Stimulated activated CD4-positive, alpha-beta T cell treated with anti-CD3 and anti-CD28 coated beads, Interleukin-12 subunit alpha, Interleukin-12 subunit beta, amount 100 ng/mL, for 48 hours (primary cell): ENCODE measurements at places on chromosomes 13 and 19.
A peak's percentile ranks its signal among the peaks of the same experiment; 100 is the strongest.

GRCh38 chr13:106738186-106738678 lies 170.3 kb upstream of the ARGLU1 start:
- DNase-seq: no peak

GRCh38 chr19:55345101-55345817 lies 5.6 kb downstream of the KMT5C start:
- no peak for DNase-seq

DNA sequence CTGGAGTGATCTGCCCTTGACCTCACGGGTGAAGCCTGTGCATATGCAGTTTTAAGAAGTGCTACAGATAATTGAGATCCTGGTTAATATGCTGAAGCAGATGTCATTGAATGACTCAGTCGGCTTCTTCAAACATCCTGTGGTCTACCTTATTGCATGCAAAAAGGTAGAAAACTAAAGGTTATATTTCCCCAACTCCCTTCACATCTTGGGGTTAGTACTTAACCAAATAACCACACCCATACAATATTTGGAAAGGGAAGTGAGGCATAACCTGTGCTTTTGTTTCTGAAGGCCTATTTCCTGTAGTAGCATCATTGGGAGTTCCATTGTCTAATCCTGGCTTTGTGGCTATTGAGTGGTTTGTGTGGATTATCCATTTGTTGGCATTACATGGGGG lies 58.3 kb downstream of the RAP2A start:
- DNase-seq: no peak

- DNase-seq: no peak
Observed at GRCh38 chr13:34437873-34438272, 504.2 kb upstream of the NBEA start.

- no peak for DNase-seq
Observed at GRCh38 chr13:28325022-28325421, 169.9 kb downstream of the FLT1 start.

DNA sequence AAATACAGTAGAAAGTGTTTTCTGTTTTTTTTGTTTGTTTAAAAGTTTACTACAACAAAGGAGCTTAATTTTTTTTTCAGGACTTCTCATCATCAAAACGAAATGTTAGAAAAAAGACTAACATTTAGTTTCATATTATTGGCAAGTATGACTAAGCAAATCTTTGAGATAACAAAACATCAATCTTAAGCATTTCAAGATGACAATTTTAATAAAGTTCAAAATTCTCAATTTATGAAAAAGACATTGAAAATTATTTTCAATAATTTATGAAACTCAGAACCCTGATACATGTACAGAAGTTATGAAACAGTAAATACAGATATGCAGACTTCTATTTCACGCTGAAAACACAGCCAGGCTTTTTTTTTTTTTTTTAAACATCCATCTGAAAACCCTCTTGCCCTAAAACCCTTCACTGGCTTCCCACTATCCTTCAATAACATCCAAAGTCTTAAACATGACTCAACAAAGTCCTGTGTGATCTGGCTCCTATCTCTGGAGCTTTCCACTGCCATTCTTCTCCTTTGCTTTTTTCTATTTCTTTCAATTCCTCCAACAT lies 3.9 kb downstream of the RBM26 start:
- DNase-seq: no peak

- no peak for DNase-seq
Observed at GRCh38 chr19:29761575-29762232, 46.6 kb upstream of the C19orf12 start.

GRCh38 chr19:51247972-51248590 lies 2.8 kb upstream of the SIGLECL1 start:
- DNase-seq: no peak

DNA sequence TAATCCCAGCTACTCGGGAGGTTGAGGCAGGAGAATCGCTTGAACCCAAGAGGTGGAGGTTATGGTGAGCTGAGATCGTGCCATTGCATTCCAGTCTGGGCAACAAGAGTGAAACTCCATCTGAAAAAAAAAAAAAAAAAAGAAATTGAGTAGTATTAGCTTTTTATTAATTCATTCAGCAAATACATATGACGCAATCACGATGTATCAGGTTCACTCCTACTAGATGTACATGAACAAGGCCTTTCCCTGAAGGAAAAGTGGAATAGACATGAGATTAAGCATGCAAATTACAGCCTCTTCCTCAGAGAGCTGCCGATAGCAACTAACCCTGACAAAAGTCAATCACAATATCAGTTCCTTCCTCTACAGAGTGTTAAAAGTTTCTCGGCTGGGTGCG lies 9.2 kb upstream of the TPT1 start:
- DNase-seq: no peak

DNA sequence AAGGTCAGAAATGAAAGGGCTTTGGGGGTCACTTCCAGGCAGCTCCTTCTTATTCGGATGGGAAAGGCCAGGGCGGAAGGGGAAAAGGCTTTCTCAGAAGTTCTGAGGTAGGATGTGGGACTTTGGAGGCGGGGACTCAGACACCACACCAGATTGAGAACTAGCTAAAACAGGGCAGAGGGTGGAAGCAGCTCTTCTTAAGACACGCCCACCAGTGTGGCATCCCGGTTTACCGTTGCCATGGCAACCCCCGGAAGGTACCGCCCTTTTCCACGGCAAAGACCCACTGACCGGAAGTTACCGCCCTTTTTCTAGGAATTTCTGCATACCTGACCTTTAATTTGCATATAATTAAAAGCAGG lies 3.8 kb upstream of the LILRA5 start:
- DNase-seq: no peak

DNA sequence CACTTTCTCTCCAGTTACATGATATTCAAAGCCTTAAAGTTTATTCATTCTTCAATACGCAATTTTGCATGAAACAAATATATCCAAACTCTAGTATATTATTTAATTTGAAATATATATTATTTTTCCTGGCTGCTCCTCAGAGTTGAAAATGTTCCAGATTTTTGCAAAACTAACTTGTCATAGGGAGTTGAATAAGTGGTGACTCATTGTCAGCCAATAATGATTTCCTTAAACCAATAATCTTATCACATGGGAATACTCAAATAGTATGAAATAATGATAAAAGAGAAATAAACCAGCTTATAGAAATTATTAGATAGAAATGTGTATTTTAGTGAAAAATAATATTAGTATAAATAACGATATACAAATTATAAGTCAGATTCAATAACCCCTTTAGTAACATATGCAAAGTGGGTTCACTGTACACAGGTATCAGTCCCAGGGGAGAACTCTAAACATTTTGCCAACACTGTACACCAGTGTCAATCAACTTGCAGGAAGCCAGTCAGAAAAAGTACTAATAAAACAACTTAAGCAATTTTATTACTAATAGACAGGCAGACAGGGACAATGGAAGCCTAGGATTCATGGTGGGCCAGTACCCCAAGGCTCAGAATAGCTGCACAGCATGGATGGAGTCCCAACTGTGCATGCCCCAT lies 222.6 kb upstream of the KLHL1 start:
- DNase-seq: no peak

- no peak for DNase-seq
Observed at GRCh38 chr13:99258946-99259345, 767 bp upstream of the GPR18 start.

- no peak for DNase-seq
Observed at GRCh38 chr13:114311908-114312307, 2.4 kb upstream of the CHAMP1 start.

DNA sequence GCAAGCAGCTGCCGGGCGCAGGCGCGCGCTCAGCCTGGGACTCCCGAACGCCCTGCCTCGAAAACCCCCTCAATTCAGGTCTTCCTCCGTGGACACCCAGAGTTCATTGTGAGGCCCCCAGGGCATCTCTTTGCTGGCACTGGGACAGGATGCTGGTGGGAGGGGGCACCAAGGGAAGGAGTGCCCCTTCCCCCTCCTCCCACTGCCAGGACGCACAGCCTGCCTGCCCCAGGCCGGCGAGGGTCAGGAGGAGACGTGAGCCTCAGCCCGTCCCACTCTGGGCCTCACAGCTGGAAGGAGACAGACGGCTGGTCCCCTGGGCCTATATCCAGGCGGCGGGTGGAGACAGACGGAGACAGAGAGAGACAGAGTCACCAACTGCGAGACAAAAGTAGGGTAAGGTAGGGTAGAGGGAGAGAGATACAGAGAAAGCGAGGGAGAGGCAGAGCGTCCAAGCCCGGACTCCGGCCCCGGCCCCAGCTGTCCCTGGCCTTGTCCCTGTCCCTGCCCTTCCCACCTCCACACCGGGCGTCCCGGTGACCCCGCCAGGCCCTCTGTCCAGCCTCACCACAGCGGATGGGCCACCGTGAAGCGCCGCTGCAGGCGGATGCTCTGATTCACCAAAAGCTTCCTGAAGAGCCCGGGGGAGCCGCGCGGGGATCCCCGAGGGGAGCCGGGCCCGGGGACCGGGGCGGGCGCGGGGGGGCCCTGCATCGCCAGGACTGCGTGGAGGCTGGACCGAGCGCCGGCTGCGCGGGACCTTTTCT lies at the start of gene PDE4C:
Gene PDE4C, minus strand, starts transcription at position 737 of the 767 bp plus-strand sequence. Its CDS starts 23 bp downstream, at position 714.
- no peak for DNase-seq

- DNase-seq: peak; percentile 14
Observed at GRCh38 chr19:50705422-50706019, 14.1 kb downstream of the SHANK1 start.

GRCh38 chr13:74620308-74620707 lies 486.1 kb upstream of the KLF12 start:
- DNase-seq: no peak

- no peak for DNase-seq
Observed at GRCh38 chr19:55451163-55451964, 8.3 kb upstream of the SHISA7 start.

DNA sequence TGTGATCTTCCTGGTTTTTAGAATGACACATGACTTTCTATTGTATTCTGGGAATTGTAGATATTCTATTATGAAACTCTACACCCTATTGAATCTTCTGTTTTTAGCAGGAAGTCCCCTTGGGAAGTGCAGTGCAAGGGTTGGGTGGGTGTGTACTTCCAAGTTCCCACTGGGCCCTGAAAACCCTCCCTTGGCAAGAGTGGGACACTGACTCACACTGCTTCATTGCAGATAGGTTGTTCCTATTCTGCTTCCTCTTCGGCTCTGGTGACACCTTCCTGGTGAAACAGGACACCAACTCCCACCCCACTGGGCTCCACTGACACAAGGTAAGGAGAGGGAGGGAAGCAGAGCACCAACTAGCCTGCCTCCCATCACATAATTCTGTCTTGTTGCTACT lies 121.8 kb downstream of the KCTD12 start:
- DNase-seq: no peak

DNA sequence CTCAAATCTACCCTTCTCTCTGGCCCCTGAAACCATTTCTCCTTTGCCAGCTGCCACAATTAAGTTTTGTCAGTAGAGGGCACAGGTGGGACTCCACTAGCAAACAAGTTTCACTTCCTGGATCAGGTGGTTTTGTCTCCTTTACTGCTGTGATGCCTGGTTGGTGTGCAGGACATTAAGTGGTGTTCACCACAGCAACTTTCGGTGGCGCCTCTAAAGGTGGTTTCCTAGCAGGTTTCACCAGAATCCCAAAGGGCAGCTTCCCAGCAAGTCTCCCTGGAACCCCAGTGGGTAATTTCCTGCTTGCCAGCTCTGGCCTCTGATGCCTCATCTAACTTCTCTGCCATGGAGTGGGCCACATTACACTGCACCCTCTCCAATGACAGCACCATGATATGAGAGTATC lies 16.6 kb downstream of the MED4 start:
- peak; percentile 10 for DNase-seq
